Stimulated activated CD4-positive, alpha-beta T cell treated with anti-CD3 and anti-CD28 coated beads, Interleukin-15, amount 100 ng/mL, for 24 hours (primary cell): ENCODE measurements at places on chromosomes 3 and 15.

DNA sequence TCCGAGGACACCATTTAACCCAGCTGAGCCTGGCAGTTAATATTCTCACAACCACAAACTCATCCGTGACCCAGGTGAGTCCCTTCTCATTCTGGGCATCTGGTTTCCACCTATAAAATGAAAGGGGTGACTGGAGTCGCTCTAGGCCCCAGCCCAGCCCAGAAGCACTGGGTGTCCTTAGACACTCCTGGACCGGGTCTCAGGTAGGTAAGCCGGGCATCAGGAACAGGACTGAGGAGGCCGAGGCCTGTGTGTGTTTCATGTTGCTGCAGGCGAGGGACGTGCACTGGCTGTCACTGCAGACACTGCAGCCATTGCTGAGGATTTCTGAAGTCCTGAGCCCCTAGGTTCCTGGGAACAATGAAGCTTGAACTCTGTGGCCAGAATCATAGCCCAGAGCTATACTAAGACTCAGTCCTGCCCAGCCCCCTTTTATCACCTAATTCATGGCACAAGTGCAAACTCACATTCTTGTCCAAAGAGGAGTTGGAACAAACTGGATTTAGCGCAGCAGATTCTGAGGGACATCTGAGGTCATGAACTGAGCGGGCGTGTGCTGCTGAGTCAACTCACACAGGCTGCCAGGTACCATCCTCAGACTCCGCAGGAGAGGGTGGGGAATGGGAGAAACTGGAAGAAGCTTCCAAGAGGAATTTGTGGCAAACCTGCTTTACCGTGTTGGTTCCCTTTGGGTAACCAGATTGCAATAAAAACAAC, 184.9 kb downstream of the FAM43A start:
- no peak for DNase-seq

- DNase-seq: no peak
These were observed 8.3 kb upstream of the SNX22 start for GRCh38 chr15:64143276-64143675.

DNA sequence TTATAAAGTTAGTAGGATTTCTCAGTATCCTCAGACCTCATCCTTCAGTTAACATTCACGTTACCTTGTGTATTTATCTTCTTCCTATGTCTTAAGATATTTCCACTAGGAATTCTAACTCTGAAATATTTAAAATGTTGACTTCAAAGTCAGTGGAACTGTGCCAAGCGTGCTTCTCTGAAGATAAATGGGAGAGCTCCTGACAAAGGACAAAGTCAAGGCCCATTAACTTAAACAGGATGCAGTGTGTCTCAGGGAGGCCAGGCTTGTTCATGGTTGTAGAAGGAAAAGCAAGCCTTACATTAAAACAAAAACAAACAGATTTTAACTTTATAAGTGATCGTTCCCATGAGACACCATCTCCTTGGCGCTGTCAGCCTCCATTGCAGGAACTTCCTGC, 41.5 kb downstream of the ABHD17C start:
- no peak for DNase-seq

DNA sequence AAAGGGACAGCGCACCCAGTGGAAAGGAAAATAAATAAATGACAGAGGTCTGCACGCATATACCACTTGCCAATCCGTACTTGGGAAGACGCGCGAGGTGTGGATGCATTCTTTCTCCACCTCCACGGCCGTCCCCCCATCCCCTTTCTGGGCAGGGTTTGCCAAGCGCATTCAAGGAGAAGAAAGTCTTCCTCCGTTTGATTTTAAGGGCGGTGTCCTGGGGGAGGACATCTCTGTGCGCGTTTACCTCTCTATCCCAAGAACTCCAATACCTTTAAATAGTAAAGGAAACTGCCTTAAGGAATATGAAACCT, 576 bp upstream of the MB21D2 start:
- no peak for DNase-seq

DNA sequence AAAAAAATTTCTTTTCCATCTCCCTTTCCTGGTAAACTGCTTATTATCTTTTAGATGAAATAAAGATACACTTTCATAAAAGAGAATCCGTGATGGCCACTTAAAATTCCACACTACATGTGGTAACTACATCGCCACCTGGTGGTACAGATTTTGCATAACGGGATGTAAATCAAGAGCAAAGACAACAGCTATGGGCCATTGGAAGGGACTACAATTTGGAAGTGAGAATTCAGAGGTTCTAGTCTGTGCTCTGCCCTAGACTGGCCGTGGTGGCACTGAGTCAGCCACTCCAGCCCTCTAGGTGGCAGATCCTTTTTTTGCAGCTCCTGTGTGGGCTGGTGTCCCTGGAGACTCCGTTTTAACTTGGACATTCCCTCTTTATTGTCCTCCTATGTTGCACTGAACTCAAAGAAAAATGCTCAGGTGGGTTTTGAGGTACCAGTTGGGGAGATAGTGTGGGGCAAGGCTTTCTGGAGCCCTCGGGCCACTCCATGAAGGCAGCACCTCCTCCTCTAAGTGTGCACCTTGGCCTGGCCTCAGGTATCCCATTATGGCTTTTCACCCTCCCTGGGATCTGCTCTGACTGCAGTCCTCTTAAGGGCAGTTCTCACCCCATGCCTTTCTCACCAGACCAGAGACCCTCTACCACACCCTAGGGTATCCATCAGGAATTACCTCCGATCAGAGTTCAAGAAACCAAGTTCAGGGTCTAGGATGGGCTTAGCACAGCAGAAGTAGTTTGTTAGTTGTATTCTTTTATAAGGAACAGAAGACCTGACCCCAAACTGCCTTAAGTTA, 54.9 kb downstream of the SPSB4 start:
- DNase-seq: peak; percentile 74

- no peak for DNase-seq
These were observed 41.2 kb downstream of the TRA2B start for GRCh38 chr3:185896636-185897035.

DNA sequence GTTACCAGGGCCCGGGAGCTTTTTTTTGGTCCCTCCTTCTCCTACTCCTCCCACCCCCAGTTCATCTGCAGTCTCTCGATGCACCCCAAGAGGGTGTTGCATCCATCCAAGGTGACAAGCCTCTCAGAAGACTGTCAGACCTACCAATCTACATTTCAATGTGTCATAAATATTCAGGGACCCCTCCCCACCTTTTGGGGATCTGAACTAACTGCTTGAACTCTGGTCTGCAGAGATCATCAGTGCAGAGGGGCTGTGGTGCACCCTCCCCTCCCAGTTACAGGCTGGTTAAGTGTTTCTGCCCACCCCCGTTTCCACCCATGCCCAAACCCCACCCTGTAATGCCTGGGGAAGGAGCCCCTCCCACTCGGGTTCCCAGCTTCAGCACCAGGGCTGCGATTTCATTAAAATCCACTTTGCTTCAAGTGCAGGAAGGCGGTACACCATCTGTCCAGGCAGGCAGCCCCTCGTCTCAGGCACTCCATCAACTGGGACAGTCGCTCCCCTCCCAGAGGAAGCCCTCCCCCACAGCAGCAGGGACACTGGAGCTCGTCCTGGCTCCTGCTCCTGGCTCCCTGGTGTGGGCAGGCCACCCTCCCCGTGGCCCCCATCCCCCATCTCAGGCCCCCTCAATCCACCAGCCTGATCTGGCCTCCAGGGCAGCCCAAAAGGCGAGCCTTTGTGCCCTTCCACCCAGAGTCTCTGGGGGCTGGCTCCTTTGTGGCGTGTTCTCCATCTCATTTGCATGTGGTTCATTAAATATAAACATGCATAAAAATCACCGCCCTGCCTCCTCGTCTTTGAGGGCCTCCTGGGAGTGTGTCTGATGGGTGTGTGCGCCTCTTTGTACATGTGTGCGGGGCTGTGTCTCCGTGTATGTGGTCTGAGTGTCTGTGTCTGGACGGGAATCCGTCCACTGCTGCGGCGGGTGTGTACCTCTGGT, 32.3 kb downstream of the RNU5B-1 start:
- no peak for DNase-seq

DNA sequence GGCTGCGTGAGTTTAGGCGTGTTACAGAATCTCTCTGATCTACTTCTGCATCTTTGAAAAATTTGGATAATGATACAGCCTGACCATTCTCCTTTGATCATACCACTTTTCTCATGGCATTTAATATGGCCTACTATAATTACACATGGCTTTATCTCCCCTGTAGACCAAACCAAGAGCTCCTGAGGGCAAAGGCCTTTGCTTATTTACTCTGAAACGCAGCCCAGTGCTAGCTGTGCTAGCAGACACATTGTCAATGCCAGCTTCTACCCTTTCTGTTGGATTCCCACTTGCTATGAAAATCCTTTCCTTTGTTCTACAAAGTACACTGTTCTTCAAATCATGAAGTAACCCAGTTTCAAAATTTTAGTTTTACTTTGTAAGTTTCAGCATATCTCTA, 16.5 kb upstream of the VGLL4 start:
- no peak for DNase-seq

DNA sequence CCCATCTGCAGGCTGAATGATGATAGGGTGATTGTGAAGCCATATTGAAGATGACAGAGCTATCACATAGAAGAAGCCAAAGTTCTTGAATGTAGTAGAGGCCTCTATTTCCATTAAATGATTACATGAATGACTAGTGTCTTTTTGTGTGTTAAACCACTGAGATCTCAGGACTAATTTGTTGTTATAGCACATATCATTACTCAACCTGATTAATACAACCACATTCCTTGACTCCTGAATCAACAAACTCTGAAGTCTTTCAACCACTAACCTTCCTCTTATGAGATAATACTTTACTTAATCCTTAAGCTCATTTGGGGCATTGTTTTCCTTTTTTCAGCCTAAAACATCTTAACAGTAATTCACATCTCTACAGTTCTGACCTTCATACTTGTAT, 564.5 kb upstream of the ADAMTS9 start:
- no peak for DNase-seq

GRCh38 chr3:133895208-133896001, at the start of gene RAB6B:
Gene RAB6B (minus strand): TSS chr3:133895882. CDS start chr3:133895466, 416 bp downstream.
- peak; percentile 34 for DNase-seq

DNA sequence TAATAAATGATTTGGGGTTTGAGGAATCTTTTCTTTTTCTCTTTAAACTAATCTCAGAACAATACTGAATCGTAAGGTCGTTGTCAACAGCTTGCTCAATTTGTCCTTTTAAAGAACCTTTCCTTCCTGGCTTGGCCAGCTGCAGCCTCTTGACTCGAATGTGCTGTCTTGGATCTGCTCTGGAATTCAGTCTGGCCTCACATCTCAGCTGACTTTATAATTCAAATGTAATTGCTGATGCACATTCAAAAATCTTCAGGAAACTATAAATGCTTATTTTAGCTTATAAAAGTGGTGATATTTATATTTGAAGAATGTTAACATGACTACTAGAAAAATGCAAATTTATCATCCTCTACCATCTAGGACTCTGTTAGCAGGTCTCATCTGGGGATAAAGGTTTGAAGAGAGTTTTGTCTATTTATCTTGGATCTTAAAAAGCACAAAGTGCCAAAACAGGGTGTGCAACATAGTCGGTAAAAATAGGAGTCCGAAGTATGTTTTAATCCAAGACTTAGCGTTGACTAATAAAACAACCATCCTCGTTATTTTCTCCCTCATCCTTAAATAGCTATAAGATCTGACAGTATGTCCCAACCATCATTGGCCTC, 1035.2 kb downstream of the MCTP2 start:
- DNase-seq: no peak

DNA sequence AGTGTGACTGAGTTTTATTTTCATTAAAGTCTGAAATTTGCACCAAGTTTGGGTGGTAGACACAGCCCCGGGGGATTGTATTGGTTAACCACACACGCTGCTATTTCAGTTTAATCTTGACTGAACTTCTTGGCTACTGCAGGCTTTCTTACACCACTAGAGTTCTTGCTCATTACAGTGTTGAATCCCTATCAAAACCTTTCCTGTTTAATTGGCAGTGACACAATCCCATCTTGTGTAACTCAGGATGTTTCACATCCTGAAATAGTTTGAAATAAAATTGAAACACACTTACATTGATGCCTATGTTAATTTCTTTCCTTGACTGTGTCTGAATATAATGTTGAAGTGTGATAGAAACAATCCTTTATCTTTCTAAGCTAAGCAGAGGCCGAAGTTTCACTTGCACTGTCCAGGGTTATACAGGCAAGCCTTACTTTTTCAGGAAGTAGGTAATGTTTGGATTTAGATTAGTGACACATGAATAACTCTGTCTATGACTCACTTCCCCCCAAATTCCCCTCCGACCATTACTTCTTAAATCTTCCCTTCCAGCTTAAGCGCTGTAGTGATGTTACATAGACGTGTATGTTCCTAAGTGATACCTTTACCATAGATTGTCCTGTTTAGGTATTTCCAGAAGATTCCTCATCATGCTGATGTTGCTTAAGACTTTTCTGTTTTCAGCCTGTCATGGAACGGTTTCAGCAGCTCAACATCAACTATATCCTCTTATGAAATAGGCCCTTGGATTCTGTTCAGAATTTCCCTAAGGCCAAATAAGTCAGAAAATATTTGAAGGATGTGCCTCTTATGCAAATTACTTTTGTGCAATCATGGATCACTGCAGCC, 16.8 kb downstream of the ATG7 start:
- no peak for DNase-seq

GRCh38 chr15:52162260-52162659, 28.9 kb downstream of the GNB5 start:
- DNase-seq: no peak

DNA sequence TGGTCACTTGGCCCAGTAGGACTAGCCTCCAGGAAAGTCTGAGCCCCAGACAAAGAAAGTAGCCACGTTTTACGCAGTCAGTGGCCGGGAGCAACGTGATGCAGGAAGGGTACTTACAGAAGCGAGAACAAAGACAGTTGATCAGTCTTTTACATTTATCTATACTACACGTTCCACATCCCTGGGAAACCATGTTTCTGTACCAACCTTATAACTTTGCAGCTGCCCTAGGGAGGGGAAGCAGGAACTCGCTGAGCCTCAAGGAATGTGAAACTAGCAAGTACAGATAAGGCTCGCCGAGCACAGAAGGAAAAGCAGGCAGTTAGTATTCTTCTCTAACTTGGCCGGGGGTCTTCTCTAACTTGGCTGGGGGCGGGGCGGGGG, 3.4 kb upstream of the KNL1 start:
- DNase-seq: no peak

GRCh38 chr15:67105065-67105951, 39.9 kb downstream of the SMAD3 start:
- DNase-seq: no peak

- DNase-seq: no peak
These were observed 482.0 kb upstream of the ONECUT1 start for GRCh38 chr15:53272116-53272515.

- peak; percentile 16 for DNase-seq
These were observed 85.5 kb downstream of the LIPC start for GRCh38 chr15:58517252-58517681.
